ENCODE measurements at places on chromosomes 16 and 17. TPM values are rescaled to one million over a fixed set of nuclear protein-coding genes. Genes with fewer than 3 reads are reported as not detected.

TAC4 gene
- total RNA-seq = not detected

EVI2A gene
- total RNA-seq = 44.4 TPM

SULT1A3 gene
- total RNA-seq = 17.8 TPM

MMP28 gene
- total RNA-seq = 5.4 TPM

CACNG1 gene
- not detected for total RNA-seq

ADAT1 gene
- 47.6 TPM for total RNA-seq

GPR139 gene
- not detected for total RNA-seq

CCDC144A gene
- 1.4 TPM for total RNA-seq

RBBP6 gene
- 177 TPM for total RNA-seq

KRTAP3-1 gene
- not detected for total RNA-seq

HASPIN gene
- 0.38 TPM for total RNA-seq

SPNS2 gene
- 0.64 TPM for total RNA-seq

ZNHIT3 gene
- 82.2 TPM for total RNA-seq

RAPGEFL1 gene
- 9.2 TPM for total RNA-seq

PLA2G10 gene
- total RNA-seq = not detected

SLC13A2 gene
- not detected for total RNA-seq

IKZF3 gene
- total RNA-seq = 59.8 TPM

UBE2O gene
- total RNA-seq = 29.8 TPM

ADAD2 gene
- not detected for total RNA-seq

COX6A2 gene
- not detected for total RNA-seq

PRSS33 gene
- not detected for total RNA-seq
